ENCODE measurements at places on chromosomes 2 and 18.

GRCh38 chr2:23602116-23602515, 217.1 kb downstream of the KLHL29 start:
- no peak for DNase-seq

- no peak for DNase-seq
Observed at GRCh38 chr2:192029089-192029488, 165.6 kb downstream of the TMEFF2 start.

DNA sequence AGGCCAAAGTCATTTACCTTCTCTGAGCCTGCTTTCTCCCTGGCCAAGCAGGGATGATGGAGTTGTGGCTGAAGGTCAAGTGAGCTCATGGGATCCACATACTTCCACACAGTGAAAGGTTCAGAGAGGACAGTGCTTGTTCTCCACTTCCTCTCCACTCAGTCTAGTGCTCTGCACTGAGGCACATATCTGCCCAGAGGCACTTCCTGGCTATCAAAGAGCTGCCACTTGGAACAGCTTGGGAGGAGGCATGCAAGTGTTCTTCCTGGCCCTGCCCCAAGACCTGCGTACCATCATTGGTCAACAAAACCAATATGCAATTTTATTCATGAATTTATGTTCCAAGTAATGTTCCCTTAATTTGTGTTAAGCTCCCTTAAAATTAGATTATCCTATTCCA, 71.9 kb downstream of the RNF152 start:
- no peak for DNase-seq

DNA sequence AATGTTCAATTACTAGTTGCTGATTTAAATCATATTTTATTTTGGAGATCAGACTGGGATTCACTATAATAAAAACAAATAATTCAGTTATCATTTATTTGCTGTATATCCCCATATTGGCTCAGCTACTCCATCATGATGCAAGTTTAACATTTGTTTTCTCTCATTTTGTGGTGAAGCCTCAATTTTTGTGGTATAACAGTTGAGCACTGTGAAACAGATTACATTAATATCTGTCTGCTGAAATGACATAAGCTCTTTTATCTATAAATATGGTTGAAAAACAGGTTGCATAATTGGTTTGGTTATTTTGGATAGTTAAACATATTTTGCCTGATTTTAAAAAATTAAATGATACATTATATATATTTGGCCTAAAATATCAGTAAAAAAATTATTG, 67.7 kb downstream of the DPP4 start:
- no peak for DNase-seq

DNA sequence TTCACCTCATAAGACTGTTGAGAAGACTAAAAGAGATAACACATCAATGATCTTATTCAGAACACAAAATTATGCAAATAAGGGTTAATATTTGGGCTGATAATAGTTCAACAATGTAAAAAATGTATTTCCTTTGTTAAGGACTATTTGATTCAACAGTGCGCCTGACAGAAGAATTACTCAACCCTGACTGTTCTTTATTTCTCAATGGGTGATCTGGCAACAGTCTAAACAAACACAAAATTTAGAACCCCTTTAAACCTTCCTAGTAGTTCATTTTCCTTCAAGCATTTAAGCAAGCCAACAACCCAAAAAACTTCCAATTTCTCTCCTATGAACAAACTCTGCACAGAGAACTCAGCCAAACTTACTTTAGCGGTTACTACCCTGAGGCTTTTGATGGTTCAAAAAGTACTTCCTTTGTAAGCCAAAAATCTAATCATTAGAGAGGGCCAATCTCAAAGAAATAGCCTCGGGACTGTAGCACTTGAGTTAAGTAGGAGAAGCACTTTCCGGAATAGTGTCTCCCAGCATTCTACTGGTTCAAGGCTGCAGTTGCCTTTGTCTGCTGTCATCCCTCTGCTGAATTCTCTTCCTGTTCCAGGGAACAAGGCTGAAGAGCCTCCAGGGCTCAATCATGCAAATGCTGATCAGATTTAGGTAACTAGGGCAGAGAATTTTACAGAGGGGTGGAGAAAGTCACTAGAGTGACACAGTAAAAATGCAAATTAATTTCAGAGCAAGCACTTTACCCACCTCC, 40.9 kb upstream of the MAPK4 start:
- no peak for DNase-seq

DNA sequence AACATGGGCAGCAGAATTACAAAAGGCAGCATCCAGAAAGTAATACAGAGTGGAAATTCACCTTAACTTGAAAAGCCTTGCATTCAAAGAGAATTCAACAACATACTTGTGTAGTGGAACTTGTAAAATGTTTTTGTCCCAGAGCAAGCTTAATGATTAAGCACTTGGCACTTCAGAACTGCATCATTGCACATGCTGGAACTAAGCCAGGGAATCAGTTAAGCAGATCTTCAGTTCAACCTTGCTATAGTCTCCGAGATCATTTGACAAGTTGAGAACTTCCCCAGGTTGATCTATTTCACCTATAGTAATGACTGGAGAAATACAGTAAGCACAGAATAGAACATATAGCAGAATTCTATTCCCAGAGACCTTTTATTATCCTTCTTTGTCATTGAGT, 1337.2 kb upstream of the NXPH2 start:
- DNase-seq: peak; percentile 16

GRCh38 chr18:3193331-3193730, 26.4 kb downstream of the MYOM1 start:
- no peak for DNase-seq

DNA sequence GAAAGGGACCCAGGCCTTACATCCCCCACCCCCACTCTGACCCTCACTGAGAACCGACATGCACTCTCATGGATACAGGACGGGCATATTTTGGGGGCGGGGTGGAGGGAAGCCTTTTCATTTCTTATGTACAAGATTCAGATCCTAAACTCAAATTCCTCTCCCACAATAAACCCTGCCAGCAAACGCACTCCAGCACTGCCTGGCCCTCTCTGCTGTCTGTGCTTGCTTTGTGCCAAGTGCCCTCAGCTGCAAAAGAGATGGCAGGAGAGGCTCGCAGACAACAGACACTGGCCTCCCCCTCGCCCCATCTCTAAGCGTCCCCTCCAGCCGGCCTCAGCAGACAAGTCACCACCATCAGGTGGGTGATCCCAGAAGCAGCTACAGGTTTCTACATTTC, 42.4 kb downstream of the FAM168B start:
- no peak for DNase-seq

- no peak for DNase-seq
Observed at GRCh38 chr18:69387186-69387585, 13.5 kb upstream of the DOK6 start.

DNA sequence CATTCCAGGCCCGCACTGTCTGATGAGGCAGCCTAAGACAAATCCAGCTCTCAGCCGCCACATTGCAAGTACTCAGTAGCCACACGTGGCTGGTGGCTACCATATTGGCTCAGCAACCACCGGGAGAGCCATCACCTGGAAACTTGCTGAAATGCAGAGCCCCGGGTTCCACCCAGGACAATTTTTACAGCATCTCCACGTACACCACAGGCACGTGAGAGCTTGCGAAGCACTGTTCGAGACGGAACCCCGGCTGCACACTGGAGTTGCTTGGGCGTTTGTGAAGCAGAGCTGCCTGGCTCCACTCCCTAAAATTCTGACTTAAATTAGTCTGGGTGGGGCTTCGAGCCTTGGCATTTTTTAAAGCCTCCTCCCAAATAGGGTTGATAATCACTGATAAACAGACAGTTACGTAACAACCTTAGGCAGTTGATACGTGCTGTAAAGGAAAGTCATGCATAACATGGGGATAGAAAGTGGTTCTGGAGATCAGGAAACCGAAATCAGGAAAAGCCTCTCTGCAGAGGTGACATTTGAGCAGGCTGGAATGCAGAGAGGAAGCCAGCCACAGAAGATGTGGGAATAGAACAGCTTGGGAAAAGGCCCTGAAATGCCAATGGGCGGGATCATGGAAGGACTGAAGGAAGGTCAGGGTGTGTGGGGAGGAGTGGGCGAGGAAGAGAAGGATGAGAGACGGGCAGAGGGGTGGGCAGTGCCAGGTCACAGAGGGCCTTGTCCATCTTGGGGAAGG, 6.2 kb downstream of the ASAP2 start:
- no peak for DNase-seq

DNA sequence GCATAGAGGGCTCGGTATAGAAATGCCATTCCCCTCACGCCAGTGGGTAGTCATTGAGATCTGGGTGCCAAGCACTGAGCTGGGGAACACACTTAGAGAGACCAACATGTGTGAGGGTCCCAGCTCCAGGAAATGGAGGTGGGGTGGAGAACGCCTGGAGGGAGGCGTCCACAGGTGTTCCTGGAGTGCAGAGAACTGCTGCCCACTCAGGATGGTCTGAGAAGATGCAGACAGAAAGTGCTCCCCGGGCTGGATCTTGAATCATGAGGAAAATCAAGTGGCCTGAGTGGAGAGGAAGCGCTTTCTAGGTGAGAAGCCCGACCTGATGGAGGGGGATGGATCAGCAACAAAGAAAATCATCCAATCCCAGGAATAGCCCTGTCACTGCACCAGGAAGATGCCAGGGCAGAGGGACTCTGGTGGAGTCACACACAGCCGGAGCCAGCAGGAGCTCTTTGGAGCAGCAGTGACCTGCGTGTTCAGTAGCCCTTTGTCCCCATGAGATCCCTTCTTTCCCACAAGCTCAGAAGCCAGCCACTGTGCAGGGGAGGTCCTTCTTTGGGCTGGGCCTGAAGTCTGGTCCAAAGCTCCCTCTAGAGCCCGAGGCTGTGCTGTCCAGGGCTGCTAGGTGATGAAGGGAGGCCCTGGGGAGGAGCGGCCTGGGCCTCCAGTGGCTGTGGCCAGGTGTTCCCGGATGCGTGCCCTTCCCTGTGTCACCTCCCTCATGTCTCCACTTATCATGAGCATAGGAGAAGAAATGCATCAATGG, 112.3 kb downstream of the RNF144A start:
- no peak for DNase-seq

DNA sequence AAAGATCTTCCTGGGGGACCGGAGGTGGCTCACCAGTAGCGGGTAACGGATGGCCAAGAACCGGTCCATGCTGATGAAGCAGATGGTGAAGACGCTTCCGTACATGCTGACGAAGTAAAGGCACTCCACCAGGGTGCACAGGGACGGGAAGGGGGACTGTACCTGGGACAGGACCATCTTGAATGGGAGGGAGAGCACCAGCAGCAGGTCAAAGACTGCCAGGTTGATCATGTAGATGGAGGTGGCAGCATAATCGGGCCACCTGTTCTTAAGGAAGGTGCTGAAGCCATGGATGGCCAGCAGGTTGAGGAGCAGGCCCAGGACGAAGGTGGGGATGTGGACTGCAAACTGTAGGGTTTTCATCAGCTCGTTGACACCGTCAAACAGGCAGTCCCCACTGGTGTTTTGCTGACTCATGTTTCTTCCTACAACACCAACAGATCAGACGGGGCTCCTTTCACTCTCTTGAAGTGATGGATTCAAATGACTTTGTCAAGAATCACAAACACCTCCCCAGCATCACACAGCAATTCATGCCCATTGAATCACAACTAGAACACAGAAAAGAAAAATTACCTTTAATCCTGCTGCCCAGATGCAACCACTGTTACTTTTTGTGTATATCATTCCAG, 14.4 kb downstream of the GPR55 start:
- DNase-seq: no peak

DNA sequence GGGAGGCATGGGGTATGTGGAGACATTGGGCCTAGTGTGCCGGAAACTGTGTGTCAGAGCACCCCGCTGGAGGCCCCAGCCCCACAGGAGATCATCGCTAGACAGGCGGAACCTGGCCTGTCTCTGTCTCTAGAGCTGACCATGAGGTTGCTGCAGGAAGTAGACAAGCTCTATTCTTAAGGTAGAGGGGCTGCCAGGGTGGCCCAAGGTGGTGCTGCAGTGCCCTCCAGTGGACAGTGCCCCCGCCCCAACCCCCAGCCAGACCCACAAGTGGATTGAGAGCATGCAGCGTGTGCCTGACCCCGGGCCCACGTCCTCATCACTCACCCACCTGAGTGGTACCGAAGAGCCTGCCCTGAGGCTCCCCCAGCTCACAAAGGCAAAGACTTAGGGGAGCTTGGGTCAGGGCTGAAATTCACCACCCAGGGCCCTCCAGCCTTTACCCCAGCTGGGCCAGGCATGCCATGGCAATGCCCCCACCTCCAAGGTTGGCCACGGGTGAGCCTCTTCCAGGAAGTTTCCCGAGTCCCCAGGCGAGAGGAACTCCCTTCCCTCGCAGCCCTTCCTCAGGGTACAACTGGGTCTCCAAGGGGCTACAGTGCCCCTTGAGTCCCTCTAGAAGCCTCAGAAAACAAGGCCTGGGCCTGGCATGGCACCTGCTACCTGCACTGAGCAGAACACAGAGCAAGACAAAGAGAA, 155.0 kb downstream of the TTC32 start:
- no peak for DNase-seq

- no peak for DNase-seq
Observed at GRCh38 chr2:102660574-102660973, 41.2 kb downstream of the SLC9A2 start.

- DNase-seq: no peak
Observed at GRCh38 chr2:161228511-161229240, 68.4 kb downstream of the TANK start.

- DNase-seq: no peak
Observed at GRCh38 chr2:68889500-68889899, 18.3 kb upstream of the BMP10 start.

GRCh38 chr2:3066831-3067230, 310.8 kb downstream of the EIPR1 start:
- no peak for DNase-seq

DNA sequence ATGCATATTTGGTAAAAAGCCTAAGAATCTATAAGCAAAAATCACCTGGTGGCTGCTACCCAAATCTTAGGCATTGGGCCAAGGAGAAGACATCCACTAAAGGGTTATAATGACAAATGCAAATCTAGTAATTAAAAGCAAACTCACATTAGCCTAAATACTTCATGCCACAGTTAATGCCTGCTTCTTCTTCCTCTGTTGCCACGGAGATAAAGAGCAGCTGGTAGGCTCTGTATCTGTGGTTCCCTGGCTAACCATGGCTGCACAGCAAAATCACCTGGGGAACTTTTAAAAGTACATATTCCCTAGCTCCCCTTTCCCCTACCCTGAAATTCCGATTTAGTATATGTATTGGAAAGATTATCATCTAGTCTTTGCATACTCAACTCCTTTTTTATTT, 114.3 kb downstream of the LNPK start:
- DNase-seq: no peak

- no peak for DNase-seq
Observed at GRCh38 chr2:71935262-71935848, 212.3 kb downstream of the CYP26B1 start.

GRCh38 chr18:59298871-59299270, 19.6 kb downstream of the CPLX4 start:
- no peak for DNase-seq

- DNase-seq: no peak
Observed at GRCh38 chr2:77519888-77520506, 2.2 kb downstream of the LRRTM4 start.

GRCh38 chr2:72172478-72172877, 24.8 kb upstream of the CYP26B1 start:
- DNase-seq: no peak

GRCh38 chr2:48693066-48693465, 62.5 kb downstream of the LHCGR start:
- no peak for DNase-seq

DNA sequence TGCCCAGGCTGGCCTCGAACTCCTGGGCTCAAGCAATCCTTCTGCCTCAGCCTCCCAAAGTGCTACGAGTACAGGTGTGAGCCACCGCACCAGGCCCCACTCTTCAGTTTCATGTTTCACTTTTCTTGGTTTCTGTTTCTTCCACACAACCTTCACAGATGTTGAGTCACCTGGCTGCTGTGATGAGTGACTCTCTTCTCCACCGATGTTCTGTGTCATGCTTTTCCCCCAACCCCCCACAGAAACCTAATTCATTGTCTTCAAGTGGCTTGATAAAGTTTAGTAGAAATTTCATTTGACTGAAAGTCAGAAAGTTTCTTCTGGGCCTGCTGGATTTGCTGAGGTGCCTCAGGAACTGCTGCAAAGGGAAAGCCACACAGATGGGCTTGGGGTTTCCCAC, 78.5 kb downstream of the SPHKAP start:
- DNase-seq: no peak

All from NCI-H446 (cell line).